ENCODE measurements at places on chromosomes 1 and 21. TPM values are rescaled to one million over a fixed set of nuclear protein-coding genes. Genes with fewer than 3 reads are reported as not detected.

The RAB42 gene
- 1.9 TPM for total RNA-seq

The TBX19 gene
- total RNA-seq = 3.8 TPM

The INSRR gene
- 0.18 TPM for total RNA-seq

The DDAH1 gene
- total RNA-seq = 70.7 TPM

The SYT6 gene
- not detected for total RNA-seq

The DNASE2B gene
- total RNA-seq = 8.6 TPM

The MYOC gene
- 3.7 TPM for total RNA-seq
